Activated T-cell treated with anti-CD3 and anti-CD28 coated beads for 48 hours (primary cell): ENCODE measurements at places on chromosomes 3 and 15.

DNA sequence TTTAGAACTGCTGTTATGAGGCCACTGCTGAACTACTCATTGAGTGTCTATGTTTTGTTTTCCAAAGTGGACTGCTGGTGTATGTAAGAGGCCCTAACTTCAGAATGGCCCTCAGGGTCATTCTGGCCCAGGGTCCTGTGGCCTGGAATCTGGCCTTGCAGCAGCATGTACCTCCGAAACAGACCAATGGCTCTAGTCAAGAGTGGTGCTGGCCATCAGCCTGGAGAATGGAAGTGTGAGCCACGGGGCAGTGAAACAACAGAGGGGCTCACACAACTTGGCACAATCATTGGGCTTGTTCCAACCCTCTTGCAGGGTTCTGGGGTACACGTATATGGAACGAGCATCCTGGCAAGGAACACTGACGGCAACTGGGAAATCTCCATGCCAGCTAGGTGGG, 40.5 kb downstream of the SCN5A start:
- no peak for DNase-seq

GRCh38 chr3:84985795-84986194, 27.0 kb downstream of the CADM2 start:
- no peak for DNase-seq

GRCh38 chr15:41790756-41791546, 16.7 kb downstream of the MAPKBP1 start:
- no peak for DNase-seq

- DNase-seq = no peak
Measured at GRCh38 chr3:180922242-180922641, 9.8 kb downstream of the FXR1 start.

GRCh38 chr3:132641837-132642538, 17.6 kb downstream of the ACAD11 start:
- no peak for DNase-seq

DNA sequence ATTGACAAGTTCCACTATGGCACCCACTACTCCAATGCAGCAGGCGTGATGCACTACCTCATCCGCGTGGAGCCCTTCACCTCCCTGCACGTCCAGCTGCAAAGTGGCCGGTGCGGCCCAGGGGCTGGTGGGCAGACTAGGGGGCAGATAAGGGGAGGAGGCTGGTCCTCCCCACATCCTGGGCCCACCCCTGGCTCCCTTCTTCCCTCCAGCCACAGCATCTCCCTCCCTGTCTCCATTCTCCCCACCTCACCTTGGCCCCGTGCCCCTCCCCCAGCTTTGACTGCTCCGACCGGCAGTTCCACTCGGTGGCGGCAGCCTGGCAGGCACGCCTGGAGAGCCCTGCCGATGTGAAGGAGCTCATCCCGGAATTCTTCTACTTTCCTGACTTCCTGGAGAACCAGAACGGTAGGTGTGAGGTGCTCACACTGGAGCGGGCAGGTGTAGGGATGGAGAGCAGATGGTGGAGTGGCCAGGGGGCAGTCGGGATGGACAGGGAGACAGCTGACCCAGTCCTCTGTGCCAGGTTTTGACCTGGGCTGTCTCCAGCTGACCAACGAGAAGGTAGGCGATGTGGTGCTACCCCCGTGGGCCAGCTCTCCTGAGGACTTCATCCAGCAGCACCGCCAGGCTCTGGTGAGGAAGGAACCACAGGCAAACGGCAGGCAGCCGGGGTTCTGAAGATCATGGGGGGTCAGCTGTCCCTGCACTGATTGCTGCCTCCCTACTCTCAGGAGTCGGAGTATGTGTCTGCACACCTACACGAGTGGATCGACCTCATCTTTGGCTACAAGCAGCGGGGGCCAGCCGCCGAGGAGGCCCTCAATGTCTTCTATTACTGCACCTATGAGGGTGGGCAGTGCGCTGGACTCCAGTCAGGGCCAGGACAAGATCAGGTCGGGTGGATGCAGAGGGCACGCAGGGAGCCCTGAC, 26.0 kb downstream of the NBEAL2 start:
- no peak for DNase-seq

GRCh38 chr15:53522991-53523390, 236.5 kb downstream of the WDR72 start:
- DNase-seq = no peak

- no peak for DNase-seq
Measured at GRCh38 chr3:153287017-153287416, 125.0 kb downstream of the RAP2B start.

GRCh38 chr15:81296673-81297072, 27.3 kb downstream of the STARD5 start:
- peak; percentile 57 for DNase-seq

GRCh38 chr15:51634591-51635198, 12.1 kb upstream of the DMXL2 start:
- DNase-seq = peak; percentile 1

GRCh38 chr3:17166369-17166768, 281.6 kb downstream of the PLCL2 start:
- no peak for DNase-seq

- DNase-seq = peak; percentile 21
Measured at GRCh38 chr15:33716025-33716424, 252.3 kb upstream of the CHRM5 start.

DNA sequence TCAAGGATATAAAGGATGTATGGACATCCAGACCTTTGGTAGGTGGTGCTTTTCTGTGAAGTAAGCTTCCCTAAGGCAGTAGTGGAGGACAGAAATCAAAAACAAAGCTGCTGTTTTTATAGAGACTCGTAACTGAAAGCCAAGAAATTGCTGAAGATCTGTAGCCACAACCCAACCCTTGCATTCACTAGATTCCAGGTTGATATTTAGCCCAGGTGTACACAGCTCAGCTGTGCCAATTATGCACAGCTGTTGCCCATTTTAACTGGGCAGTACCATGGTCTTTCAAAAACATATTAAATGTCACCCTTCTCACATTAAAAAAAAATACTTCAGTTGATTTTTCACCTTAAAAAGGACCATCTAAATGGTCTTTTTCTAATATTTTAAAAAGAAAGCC, 75.8 kb downstream of the CNTN3 start:
- no peak for DNase-seq

GRCh38 chr3:62370112-62370857, 3.1 kb downstream of the FEZF2 start:
- DNase-seq = no peak

DNA sequence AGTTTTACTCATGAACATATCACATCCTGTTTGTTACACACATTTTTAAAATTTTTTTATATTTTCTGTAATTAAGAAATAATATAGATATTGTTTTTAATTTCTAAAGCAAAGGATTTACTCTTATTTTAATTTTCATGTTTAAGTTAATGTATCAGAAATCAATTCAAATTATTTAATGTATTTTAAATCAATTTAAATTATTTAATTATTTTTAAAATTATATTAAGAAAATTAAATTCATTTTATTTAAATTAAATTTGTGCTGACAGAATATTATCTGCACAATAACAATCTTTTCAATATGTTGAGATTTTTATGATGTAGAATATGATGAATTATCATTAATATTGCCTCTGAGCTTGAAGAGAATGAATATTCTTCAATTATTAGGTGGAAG, 681.2 kb upstream of the ALCAM start:
- DNase-seq = no peak

- DNase-seq = no peak
Measured at GRCh38 chr15:73596174-73596573, 37.0 kb downstream of the NPTN start.

DNA sequence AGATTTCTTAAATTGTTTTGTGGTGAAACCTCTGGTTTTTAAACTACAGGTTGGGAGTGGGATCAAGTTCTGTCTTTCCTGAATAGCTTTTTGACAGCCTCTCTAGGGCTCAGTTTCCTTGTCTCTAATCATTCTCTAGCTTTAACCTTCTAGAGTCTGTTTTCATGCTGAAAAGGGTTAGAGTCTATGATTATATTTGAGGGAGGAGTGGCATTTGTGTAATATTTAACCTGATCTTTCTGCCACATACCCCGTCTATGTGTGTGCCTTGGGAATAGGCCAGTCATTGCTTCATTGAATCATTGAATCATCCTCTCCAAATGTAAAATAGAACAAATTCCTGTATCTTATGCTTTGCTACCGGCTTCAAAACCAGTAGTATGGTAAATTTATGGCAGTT, 204.9 kb downstream of the KLHL25 start:
- no peak for DNase-seq

GRCh38 chr15:25862472-25863110, 536 bp downstream of the ATP10A start:
- DNase-seq = peak; percentile 37

DNA sequence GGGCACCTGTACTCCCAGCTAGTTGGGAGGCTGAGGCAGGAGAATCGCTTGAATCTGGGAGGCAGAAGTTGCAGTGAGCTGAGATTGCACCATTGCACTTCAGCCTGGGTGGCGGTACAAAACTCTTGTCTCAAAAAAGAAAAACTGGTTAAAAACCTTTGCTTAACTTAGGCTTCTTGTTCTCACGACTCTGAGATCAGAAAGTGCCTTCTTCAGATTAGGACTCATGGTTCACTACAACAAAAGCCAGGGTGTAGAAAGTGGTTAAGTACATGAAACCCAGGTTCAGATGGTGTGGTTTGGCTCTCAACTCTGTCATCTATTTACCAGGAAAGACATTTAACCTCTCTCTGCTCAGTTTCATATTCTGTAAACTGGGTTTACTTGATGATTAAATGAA, 168.4 kb downstream of the TUSC7 start:
- DNase-seq = no peak

DNA sequence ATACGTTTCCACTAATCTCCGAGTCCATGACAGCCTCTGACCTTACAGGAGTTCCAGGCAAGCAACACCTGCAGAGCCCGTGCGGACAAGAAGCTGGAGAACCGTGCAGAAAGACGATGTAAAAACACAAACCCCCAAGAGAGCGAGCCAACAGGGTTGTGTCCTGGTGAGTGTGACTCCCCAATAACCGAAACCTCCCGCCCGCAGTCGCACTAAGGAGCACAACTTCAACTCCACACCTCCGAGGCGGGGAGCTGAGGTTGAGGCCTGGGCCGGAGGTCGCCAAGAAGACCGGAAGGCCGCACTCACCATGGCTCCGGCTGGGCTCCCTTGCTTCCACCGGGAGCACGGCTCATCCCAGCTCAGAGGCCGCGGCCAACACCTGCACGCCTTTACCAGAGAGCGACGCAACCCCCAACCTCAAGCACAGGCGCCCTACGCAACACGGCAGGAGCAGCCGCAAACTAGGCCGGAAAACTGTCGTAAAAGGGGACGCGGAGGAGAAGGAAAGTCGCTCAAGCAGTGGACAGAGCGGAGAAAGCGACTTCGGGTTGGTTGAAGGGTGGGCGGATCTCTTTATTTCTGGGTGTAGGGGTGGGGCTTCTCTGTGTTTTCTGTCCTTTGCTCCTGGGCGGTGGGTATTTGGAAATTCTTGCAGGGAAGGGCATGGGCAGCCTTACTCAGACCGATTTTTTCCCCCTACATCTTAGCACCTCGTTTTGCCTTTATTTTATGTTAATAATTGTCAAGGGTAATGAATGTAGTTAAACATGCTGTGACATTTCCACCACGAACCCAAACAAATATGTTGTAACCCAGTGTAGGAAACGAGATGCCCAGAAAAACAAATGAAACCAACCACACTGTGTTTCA, at the start of gene DNAJC19:
DNAJC19 (minus strand) TSS at position 446 of the 873 bp plus-strand sequence; CDS start at position 312, 134 bp downstream.
- DNase-seq = peak; percentile 81

GRCh38 chr3:12818773-12819172, 22.3 kb downstream of the CAND2 start:
- DNase-seq = no peak

DNA sequence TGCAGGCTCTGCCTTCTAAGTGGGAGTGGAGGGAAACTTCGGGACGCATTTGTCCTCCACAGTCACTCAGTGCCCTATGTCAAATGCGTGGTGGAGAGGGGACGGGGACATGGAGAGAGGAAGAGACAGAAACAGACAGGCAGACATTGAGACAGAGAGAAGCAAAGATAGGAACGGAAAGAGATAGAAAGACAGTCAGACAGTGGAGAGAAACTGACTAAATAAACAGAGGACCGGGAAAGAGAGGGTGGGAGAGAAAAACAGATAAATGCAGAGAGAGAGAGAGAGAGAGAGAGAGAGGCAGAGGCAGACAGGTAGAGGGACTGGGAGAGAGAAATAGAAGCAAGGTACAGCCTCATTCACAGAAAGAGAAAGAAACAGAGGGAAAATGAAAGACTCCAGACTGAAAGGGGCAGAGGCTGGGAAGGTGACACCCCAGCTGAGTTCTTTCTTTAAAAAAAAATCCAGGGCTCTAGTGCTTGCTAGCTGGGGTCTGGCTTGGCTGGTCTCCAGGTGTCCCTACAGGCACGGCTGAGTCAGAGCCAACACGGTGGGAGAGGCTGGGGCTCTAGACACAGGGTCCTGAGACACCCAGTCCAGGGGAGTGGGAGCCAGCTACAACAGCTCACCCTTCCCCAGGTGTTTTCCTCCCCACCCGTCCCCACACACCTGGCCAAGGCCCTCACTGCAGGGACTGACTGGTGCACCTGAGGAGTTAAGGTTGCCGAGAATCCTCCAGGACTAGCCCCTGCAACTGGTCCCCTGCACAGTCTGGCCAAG, 506.1 kb upstream of the PROK2 start:
- no peak for DNase-seq

- DNase-seq = peak; percentile 65
Measured at GRCh38 chr15:74541494-74542165, 610 bp downstream of the ARID3B start.

DNA sequence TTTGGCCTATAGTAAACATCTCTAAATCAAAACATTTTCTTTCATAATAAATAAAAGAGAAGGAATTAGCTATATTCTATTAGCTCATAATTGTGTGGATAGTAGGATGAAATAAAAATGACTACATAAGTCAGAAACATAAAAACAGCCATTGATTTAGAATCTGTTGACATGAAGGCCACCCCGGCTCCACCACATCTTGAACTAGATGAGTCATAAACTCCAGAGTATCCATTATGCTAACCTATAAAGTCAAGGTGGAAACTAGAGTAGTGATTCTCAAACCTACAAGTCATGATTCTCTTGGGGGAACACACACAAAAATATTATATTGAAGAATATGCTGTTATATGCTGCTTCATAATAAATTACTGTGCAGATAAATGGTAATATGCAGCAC, 831.0 kb downstream of the TUSC7 start:
- no peak for DNase-seq

DNA sequence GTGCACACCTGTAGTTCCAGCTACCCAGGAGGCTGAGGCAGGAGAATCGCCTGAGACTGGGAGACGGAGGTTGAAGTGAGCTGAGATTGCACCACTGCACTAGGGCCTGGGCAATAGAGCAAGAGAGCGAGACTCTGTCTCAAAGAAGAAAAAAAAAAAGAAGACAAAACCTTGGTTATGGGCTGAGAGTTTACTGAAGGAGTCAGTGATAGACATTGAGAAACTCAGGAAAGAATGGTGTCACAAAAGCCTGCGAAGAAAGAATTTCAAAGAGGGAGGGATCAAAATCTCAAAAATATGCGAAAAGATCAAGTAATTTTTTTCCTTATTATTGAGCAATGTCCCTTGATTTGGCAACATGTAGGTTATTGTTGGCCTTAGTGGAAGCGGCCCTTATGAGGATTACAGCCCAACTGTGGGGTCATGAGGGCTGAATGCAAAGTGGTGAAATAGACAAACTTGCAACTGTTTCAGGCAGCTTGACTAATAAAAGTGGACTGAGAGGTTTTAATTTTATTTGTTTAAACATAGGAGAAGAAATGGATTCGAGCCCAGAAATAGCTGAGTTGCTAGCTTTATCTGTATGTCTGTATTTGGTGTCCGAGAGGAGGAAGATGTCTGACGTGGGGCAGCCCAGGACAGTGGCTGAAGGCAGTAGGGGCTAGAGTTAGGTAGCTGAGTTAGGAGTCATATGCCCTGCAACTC, 18.8 kb upstream of the CELF6 start:
- DNase-seq = no peak
